ENCODE measurements at places on chromosomes 4 and X. TPM values are rescaled to one million over a fixed set of nuclear protein-coding genes. Genes with fewer than 3 reads are reported as not detected.

GRCh38 chr4:185202984-185203485, 765 bp downstream of the CFAP97 start:
- no peak for DNase-seq

Gene SORCS2
- total RNA-seq, result 2.0 TPM

Gene SUPT20HL2
- 0.14 TPM for total RNA-seq

- no peak for DNase-seq
These were observed 14.7 kb upstream of the C1QTNF7 start for GRCh38 chr4:15413010-15413622.

Gene OSTC
- 80.4 TPM for total RNA-seq

DNA sequence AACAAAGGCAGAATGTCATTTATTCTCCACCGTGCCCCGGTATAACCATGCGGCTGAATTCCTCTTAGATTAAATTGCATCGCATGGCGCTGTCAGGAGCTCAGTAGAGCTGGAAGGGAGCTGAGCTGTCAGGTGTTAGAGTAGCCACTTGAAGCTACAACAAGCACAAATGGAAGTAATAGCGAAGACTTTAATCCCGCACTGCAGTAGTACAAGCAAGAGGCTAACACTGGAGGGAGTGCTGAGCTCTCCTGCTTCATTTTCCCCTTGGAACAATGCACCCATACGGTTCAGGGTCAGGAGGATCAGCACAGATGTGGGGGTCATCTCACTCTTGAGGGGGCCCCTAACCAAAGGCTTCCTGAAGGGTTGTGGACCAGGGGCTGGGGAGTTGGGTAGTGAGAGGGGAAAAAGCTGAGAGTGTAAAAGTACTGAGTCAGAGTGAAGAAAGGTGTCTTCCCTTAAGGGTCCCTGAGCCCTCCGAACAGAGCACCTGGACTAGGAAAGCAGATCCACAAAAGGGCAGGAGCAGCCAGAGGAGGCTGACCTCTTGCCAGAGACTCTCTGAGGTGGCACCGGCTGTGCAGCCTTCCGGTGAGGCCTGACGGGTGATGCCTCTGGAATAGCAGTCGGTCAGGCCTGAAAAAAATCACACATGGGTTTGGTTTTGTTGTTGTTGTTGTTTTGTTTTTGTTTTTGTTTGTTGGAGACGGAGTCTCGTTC, 36.0 kb upstream of the CBR4 start:
- no peak for DNase-seq

- DNase-seq, result no peak
These were observed 30.7 kb downstream of the SHISA3 start for GRCh38 chr4:42428036-42428435.

- no peak for DNase-seq
These were observed 335.8 kb downstream of the FAT4 start for GRCh38 chr4:125650557-125650956.

Gene CLIC2
- 19.7 TPM for total RNA-seq

GRCh38 chr4:18511727-18512126, 490.2 kb upstream of the LCORL start:
- no peak for DNase-seq

- DNase-seq, result no peak
These were observed 850.4 kb upstream of the FRG1 start for GRCh38 chr4:189090174-189090814.

- peak; percentile 68 for DNase-seq
These were observed 237.5 kb downstream of the BCOR start for GRCh38 chrX:39859991-39860861.

DNA sequence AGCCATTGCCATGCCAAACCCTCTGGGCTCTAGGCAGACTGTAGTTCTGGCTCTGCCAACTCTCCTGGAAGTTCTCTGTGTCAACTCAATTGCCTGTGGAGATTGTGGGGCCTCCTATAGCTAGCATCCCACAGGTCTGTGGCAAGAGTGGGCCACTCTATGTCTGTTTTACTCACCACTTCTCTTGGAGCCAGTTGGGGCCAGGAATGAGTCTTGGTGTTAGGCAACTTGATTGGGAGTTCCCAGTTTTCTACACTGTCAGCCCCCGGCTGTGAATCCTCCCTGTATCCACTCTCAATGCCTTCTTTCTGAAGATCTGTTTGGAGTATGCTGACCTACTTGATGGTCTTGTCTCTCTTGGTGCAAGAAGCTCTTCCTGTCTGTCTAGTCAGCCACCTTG, 48.2 kb upstream of the EPGN start:
- DNase-seq, result no peak

DNA sequence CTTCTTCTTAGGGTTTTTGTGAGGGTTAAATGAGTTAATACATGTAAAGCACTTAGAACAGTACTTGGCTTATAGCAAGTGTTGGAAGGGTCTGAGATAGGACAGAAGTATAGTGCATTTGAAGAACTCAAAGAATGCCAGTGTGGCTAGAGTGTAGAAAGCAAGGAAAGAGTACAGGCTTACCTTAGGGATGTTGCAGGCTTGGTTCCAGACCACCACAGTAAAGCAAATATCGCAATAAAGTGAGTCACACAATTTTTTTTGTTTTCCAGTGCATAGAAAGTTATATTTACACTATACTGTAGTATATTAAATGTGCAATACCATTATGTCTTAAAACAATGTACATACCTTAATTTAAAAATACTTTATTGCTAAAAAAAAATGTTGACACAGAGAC, 41.3 kb downstream of the KIF4A start:
- no peak for DNase-seq

Gene APLN
- not detected for total RNA-seq

DNA sequence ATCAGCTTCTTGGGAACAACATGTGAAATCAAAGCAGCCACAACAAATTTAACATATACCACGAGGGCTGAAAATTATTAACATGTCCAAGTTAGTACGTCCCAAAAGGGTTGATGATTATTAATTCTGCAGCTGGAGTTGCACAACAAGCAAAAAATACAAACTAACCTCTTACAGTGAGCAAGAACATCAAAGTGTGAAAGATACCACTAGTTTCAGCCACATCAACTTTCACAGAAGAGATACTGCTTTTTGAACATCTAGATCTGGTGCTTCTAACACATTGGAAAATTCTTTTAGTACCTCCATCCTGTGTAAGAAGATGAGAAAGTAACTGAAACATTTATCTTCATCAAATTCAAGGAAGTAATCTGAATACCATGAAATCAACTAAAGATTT, 334.1 kb downstream of the PCDH7 start:
- DNase-seq, result no peak

Gene TSPYL2
- total RNA-seq, result 79.1 TPM

Gene EDNRA
- 5.3 TPM for total RNA-seq

Gene HERC5
- total RNA-seq, result 5.7 TPM

Gene OTC
- total RNA-seq, result 0.49 TPM

Gene ASB12
- not detected for total RNA-seq

DNA sequence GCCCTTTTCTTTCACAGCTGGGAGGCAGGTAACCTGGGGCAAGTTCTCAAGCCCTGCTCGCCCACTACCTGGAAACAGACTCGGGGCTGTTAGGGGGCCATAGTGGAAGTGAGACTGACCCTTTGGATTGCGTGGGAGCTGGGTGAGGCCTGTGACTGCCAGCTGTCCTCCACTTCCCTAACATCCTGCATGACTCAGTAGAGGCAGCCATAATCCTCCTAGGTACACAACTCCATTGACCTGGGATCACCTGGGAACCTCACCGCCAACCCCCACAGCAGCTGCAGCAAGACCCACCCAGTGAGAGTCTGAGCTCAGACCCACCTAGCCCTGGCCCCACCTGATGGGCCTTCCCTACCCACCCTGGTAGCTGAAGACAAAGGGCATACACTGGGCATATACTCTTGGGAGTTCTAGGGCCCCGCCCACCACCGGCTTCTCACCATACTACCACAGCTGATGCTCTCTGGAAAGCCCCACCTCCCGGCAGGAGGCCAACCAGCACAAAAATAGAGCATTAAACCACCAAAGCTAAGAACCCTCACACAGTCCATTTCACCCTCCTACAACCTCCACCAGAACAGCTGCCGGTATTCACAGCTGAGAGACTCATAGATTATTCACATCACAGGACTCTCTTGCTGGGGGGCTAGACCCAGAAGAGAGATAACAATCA, 61.1 kb upstream of the DCTD start:
- no peak for DNase-seq

- DNase-seq, result no peak
These were observed 464.5 kb downstream of the BCOR start for GRCh38 chrX:39633293-39633692.

- DNase-seq, result no peak
These were observed 1.6 kb upstream of the SUV39H1 start for GRCh38 chrX:48694776-48695533.

DNA sequence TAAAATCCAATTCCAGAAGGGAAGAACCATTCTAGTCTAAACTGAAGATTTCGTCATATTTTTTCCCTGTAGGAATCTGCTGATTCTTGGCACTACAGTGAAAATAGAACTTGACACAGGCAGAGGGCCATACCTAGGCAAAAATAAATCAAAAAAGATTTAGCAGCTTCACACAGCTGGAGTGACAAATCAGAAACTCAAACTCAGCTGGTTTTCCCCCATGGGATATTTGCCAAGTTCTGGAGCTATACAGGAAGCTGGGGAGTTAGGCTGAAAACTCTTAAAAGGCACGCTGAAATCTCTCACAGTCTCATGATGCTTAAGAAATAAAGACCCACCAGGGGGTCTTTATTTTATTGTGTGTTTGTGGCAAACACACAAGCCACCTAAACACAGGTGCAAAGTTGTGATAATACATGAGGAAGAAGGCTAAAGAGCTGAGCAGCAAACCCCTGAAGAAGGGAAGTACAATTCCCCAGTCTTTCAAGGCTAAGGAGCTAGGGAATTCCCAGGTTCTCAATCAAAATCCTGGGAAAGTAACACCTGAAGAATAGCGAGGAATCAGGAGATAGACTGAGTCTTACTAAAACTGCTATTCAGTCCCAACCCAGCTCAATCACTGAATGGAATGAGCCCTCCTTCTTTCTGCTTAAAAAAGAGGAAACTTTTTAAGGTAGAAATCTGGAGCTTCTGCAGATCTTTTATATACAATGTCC, 32.1 kb upstream of the BEND2 start:
- DNase-seq, result no peak

GRCh38 chrX:93874554-93874953, 200.5 kb downstream of the FAM133A start:
- DNase-seq, result no peak

DNA sequence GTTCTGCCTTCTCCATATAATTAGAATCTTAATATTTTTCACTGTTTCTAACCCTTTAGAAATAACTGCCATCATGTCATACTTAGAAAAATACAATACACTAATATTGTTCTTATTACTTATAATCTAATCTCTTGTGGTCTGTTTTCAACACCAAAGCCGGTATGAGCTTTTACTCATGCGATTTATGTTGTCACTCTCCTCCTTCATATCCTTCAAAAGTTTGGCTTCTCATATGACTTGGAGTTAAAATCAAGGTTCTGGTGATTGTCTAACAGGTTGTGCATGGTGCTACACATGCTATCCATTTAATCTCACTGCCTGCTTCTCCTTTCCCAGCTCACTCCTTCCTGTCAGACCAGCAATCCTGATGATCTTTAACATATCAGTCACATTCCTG, 1392.9 kb downstream of the ARAP2 start:
- DNase-seq, result no peak

GRCh38 chr4:101774807-101775206, 15.7 kb upstream of the BANK1 start:
- no peak for DNase-seq

Gene NLGN4X
- 3.3 TPM for total RNA-seq

GRCh38 chr4:172169871-172170270, 356.7 kb downstream of the GALNTL6 start:
- no peak for DNase-seq

DNA sequence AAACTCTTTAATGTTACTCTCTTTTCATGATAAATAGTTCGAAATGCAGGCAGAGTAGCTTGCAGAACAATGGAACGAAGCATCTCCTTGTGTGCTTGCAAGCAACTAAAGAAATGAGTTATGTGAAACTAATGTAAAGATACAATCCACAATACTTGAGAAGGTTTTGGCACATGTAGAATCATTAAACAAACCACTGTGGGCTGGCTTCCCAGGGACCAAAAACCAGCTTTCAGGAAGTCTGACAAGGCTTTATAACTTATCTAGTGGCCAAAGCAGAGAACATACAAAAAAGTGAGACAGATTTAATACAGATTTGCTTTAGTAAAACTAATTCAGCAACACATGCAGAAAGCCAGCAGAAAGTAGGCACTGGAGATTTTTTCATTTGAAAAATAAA, 1673.8 kb upstream of the AGA start:
- DNase-seq, result no peak

GRCh38 chr4:8832113-8832915, 39.3 kb downstream of the HMX1 start:
- DNase-seq, result peak; percentile 40

- DNase-seq, result no peak
These were observed 7.9 kb downstream of the TRIM2 start for GRCh38 chr4:153211986-153212728.

Gene CFP
- total RNA-seq, result 14.3 TPM

GRCh38 chr4:55122235-55122634, 3.2 kb downstream of the KDR start:
- no peak for DNase-seq

Gene MFAP3L
- 14.7 TPM for total RNA-seq

DNA sequence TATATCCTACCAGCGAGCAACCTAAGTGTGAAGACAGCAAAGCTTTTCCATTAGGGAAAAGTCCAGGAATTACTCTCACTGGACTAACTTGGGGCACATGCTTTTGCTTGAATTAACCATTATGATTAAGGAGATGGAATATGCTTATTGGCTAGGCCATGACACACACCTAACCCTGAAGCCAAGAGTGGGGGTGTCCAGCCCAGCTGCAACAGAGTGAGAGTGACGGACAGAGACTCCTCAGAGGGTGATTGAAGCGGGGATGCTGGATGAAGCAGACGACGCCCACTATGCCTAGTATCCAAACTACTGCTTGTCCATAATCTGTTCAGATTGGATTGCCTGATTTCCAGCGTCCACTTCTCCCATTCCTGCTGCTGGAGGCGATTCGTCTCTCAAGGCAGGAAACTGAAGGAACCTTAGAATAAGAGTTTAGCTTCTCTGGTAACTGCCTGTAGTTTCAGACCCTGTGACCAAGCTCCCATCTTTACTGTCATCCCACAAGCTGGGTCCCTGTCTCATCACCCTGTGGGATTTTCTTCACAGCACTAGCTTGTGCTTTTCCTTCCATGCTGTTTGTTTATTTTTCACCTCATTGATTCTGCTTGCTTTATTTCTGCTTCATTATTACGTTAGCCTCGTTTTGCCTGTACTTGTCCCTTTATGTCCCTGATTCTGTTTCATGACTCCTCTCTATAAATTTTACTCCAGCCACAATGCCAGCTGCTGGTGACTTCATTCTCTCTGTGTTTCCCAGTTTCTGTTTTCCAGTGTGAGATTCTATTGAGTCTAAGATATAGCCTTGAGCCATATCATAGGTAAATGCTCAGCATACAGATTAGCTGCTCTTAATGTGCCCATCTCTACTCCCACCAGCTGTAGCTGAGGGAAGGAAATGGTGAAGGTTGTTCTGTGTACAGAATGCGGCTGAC, 19.0 kb downstream of the FAM47E start:
- DNase-seq, result no peak

DNA sequence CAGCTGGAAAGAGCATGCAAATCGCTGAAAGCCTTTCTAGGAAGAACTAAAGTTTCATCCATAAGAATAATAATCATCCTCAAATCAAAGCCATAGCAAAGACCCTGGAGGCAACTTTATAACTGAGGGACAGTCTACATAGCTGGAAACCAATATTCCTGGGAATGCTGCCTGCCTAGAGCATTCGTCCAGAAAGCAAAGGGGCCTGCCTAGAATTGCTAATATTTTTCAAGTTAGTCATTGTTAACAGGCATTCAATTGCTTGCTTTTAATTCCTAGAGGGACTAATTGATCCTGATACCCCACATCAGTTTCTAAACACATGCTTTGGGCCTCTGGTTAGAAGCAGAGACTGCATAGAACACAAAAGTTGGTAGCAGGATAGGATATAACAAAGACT, 4.2 kb upstream of the PPARGC1A start:
- no peak for DNase-seq

All from sigmoid colon (tissue), 7 donors.